Nucleus accumbens (tissue), 56 donors: ENCODE measurements at places on chromosomes 3 and 15.

- DNase-seq, result no peak
These were observed 54.1 kb downstream of the NFKBIZ start for GRCh38 chr3:101903451-101903871.

GRCh38 chr3:23574822-23575315, 230.9 kb upstream of the UBE2E1 start:
- no peak for DNase-seq

DNA sequence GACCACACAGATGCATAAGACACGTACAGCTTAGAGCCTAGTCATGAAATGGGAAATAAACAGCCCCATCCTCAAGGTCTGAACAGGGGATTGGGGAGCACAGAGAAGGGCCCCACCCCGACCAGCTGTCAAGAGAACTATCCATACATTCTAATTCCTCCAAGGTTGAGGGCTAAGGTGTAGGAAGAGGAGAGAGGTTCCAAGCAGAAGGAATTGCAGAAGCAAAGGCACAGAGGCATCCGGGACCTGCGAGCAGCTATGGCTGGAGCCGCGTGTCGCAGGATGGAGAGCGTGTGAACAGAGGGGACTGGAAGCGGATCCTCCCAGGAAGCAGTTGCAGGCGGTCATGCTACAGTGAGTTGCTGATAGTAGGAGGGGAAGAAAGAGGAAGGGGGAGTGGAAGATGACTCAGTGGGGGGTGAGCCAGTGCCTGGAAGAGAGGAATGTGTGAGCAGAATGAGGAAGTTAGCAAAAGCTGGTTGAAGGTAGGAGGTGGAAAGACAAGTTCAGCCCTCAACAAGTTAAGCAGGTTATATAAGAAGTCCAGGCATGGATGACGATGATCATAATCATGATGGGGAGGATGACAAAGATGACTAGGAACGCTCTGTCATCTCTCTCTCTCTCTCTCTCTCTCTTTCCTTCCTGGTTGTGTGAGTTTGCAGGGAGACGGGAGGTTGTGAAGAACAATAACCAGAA, 89.7 kb downstream of the LIPC start:
- no peak for DNase-seq

DNA sequence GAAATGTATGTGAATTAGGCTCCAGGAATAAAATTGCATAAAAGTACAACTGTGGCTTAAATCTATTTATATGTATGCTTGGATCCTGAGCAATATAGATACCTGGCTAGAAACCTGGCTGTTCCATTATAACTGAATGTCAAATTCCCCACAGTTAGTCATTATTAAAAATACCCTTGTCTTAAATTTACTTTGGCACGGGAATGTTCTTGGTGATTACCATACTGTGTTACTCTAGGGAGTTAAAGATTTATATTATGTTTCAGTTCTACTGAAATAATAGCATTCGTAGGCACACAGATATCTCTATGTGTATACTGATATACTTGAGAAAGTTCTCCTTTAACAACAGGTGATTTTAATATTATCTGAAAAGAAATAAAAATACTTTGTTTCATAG, 394.1 kb downstream of the PTPRG start:
- DNase-seq, result no peak

- DNase-seq, result no peak
These were observed 12.9 kb downstream of the CRABP1 start for GRCh38 chr15:78353093-78353492.

- no peak for DNase-seq
These were observed 171.4 kb downstream of the STT3B start for GRCh38 chr3:31704156-31704555.

DNA sequence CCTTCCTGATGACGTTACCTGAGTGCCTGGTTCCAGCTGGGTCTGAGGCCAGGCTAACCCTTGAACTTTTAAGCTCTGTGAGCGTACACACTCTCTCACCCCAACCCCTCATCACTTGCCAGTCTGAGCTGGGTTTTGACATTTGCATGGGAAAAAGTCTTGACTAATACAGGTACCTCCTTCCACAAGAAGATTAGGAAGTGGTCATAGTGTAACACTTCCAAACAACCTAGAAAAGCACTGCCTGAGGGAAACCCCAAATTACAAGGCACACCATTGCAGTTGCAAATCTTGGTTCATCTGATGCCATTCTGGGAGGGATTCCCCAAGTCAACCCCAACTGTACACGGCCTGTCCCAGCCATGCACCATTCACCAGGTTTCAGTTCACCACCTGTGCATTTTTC, 499.8 kb downstream of the FOXP1 start:
- DNase-seq, result no peak

- no peak for DNase-seq
These were observed 9.1 kb upstream of the ZBTB20 start for GRCh38 chr3:115156046-115156654.

DNA sequence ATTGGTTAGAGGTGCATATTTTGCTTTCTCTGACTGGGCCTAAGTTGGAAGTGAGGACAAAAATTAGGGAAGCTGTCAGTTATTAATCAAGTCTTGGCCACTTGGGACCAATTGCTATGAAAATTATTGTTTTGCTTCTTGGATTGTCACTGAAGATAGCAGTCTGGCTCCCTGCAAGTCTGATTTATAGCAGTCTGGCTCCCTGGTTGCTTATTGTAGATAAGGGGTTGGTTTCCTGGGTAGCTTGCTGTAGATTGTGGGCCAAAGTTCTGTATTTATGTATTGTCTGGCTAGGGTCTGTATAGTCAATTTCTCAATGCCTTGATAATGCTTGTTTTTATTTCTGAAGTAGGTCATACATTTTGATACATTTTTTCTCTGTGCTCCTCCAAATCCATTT, 13.3 kb upstream of the DRD3 start:
- no peak for DNase-seq

DNA sequence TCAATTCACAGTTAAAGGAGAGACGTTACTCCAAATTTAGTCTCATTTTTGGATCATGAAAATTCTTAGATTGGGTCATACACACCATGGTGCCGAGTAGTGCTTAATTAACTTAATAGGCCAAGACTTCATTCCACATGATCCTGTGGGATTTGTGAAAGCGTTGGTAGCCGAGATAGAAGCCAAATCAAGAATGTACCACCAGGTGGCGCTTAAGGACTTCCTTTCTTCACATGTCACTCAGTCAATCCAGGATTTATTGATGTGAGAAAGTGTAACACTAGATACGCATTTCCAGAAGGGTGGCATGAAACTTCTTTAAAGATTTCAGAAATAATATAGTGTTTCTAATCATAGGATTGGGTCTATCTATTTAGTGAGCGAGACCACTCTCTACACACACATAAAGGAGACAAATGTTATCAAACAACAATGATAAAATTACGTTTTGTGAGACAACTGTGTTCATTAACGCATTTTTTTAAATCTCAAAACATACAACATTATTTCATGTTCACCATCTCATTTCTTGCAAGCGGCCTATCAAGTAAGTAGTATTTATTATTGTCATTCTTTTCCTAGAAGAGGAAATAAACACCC, 436.1 kb downstream of the CHL1 start:
- DNase-seq, result peak; percentile 52

DNA sequence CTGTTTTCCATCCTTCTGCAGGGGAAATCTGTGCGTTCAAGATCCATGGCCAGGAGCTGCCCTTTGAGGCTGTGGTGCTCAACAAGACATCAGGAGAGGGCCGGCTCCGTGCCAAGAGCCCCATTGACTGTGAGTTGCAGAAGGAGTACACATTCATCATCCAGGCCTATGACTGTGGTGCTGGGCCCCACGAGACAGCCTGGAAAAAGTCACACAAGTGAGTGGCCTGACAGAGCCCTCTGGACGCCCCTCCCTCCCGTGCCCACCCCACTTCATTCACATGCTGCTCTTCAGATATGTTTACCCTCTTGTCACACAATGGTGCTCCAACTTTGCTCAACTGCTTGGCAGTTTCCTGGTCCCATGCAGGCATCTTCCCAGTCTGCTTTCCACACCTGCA, 274.3 kb upstream of the TRIM42 start:
- no peak for DNase-seq

DNA sequence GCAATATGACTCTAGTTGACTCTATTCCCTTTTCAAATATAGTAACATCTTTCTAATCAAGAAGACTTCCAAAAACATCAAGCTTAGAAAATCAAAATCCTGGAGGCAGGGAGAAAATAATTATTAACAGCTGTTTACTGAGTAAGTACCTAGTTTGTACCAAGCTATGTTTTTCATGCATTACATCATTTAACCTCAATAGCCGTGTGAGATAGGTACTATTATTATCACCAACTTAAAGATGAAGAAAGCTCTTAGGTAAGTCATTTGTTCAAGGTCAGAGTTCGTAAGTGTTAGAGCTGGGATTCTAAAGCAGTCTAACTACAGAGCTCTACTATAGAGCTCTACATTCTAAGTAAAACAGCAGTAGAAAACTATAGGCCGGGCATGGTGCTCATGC, 41.6 kb downstream of the GSK3B start:
- no peak for DNase-seq

- DNase-seq, result peak; percentile 44
These were observed 37.8 kb downstream of the BOC start for GRCh38 chr3:113249111-113249510.

GRCh38 chr3:47991341-47991740, 24.9 kb downstream of the MAP4 start:
- no peak for DNase-seq

GRCh38 chr3:23654571-23654970, 151.2 kb upstream of the UBE2E1 start:
- no peak for DNase-seq

DNA sequence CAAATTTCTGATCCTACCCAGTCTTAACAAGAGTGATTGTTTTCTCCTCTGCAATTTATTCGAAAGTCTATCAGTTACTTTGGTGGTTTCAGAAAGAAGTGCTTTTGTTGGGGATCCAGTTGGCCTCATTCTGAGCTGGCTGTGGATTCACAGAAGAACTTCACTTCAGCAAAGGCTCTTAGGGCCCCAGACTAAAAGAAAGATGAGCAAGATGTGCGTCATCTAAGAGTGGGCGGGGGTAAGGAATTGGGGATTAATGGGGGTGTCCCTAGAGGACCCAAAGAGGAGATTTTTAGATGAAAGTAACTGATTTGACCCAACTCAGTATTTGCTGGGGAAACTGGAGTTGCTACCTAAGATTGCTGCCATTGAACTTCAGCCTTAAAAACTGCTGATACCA, 63.9 kb upstream of the TSEN2 start:
- no peak for DNase-seq

DNA sequence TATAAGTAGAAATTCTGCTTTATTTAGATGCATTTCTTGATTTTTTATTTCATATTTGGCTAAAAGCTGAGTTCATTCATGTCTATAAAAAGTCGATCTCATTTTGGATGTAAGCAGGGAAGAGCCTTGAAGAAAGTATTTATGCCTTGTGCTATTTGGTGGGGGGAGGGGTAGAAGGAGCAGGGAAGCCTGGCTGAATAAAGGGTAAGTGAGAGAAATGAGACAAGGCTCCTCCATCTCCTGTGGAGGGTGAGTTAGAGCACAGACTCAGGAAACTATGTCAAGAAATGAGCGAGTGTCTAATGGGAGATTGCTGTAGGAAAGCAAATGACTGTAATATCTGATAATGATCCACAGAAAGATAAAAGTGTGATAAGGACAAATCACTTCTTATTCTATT, 121.8 kb upstream of the ATP11B start:
- no peak for DNase-seq

- DNase-seq, result no peak
These were observed 71.7 kb upstream of the ABHD2 start for GRCh38 chr15:89016549-89017041.

- peak; percentile 62 for DNase-seq
These were observed 1.8 kb downstream of the HES1 start for GRCh38 chr3:194137506-194138474.

- no peak for DNase-seq
These were observed 189.3 kb upstream of the VEPH1 start for GRCh38 chr3:157692468-157692867.

- no peak for DNase-seq
These were observed 212.0 kb downstream of the FEZF2 start for GRCh38 chr3:62161371-62161770.

DNA sequence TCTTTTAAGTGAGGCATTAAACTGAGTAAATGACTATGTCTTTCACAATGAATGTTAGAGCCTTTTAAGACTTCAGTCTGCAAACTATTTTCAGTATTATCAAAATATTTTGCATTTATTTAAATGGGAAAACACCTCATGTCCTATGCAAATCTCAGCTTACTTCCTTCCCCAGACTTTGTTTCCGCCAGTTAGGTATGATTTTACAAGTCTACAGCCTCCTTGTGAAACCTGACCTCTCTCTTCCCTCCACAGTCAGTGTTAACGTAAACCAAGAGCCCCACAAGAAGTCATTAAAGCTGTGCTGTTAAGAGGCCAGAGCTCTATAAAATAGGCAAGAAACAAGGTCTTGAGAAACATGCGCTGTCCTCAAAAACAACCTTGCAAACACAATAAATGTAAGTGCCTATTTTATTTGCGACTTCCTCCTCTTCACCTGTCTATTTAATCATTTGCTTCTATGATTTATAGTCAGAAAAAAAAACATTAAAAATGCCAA, 48.3 kb downstream of the PRTG start:
- no peak for DNase-seq

DNA sequence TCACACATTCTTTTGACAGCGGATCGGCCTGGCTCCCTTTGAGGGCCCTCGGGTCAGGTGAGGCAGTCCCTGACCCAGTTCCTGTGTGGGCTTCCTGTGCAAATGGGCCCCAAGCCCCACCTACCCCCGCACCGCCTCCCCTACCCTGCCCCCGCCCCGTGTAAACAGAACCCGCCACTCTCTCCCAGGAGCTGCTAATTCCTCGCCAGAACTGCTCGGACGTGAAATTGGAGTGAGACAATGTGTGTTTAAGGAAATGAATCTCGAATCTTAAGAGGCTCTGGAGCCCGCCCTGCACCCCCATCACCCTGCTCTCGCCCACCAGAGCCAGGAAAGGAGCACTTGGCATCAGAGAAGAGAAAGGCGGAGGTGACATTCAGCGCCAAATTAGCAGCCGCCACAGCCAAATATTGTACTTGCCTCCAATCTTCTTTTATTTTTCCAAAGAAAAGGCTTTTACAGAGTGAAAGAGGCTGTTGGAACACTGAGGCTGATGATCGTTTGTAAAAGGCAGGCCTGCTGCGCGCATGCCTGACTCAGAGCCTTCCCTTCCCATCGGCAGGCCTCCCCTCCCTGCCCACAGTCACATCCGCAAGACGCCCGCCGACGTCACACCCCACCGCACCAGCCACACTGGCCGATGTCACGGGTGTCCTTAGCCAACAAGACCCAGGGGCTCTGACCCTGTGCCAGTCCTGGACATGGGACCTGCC, 53.1 kb downstream of the CACNA2D2 start:
- peak; percentile 12 for DNase-seq
